NK-92 treated with Interleukin-12 subunit alpha and Interleukin-12 subunit beta, amount 100 ng/mL, for 24 hours (cell line): ENCODE measurements at places on chromosomes 5 and 9.

DNA sequence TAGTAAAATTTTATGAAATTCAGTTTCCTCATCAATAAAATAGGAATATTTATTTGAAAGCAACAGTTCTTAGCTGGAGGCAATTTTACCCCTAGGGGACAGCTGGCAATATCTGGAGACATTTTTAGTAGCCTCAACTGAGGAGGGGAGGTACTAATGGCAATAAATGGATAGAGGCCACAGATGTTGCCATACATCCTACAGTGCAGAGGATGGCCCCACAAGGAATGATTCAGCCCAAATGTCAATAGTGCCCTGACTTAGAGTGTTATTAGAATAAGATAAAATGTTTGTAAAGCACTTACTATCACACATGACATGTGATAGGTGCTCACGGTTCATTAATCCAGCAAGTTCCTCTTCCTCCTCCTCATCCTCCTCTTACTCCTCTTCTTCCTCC is 293.6 kb downstream of the KCTD16 start:
- DNase-seq, result no peak

DNA sequence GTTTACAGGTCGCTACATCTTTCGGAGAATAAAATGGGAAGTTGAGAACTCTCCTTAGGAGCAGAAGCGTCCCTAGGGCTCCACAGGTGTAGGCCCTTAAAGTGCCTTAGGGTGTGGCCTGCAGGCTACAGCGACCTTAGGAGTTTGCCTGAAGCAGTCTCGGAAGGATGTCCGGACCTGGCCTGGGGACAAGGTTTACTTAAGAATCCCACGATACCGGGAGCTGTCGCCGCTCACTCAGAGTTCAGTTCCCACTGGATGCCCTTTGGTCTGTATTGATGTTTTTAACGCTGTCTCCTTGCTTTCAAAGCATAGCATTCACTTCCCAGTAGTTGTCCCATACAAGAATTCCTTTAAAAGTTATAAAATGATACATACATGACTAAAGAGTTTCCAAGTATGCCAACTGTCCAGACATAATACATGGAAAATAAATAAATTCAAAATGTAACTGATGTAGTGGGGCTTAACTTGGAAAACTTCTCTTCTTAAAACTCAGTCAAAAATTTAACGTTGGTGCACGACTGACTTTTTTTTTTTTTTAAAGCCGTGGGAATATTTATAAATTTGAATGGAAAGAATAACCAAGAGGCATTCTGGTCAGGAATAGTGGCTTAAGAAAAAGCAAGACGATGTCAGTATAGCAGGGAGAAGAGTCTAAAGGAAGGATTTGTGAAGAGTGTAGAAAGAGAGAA is 848 bp downstream of the RAD50 start:
- peak; percentile 40 for DNase-seq

GRCh38 chr5:124416627-124417026 is 329.8 kb downstream of the ZNF608 start:
- no peak for DNase-seq

- DNase-seq, result no peak
These were observed 134.5 kb upstream of the SMIM23 start for GRCh38 chr5:171651102-171651501.

DNA sequence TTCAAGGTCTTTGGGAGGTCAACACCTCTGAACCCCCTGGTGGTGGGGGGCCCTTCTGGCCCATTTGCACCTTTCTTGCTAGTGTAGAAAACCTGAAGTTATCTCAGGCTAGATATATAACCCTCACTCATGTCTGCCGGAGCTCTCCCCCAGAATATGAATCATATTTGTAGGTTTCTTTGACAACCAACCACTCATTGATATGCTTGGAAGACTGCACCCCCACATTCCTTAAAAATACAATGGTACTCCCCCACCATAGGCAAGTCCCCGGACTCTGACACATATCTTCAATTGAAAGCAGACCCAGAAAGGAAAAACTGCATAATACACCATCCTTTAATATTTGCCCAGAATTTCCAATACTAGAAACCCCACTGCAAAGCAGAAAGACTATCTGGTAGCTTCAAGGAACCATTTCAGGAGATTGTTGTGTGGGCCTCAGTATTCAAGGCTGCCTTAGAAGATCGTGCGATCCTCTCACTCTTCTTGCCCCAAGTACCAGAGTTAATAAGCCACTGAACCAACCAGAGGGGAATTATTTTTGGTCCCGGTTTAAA is 978 bp upstream of the UBE2B start:
- no peak for DNase-seq

- DNase-seq, result no peak
These were observed 405.2 kb downstream of the ZNF608 start for GRCh38 chr5:124341066-124341858.

DNA sequence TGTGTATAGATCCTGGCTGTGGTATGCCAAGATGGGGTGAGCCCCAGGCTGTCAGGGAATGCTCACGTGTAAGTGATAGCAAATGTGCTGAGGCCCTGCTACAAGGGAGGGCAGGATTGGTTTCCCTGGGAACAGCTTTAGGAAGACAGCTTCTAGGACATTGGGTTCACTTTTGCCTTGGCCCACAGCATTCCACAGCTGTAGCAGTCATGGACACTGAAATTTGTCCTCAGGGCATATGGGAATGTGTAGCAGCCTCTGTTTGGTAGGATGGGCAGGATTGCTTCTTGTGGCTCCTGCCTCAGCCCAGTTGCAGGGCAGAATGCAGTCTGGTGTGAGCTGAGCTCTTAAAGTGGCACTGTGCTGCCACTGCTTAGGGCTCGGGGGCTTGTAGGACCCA is 1061.7 kb upstream of the WWC1 start:
- no peak for DNase-seq

DNA sequence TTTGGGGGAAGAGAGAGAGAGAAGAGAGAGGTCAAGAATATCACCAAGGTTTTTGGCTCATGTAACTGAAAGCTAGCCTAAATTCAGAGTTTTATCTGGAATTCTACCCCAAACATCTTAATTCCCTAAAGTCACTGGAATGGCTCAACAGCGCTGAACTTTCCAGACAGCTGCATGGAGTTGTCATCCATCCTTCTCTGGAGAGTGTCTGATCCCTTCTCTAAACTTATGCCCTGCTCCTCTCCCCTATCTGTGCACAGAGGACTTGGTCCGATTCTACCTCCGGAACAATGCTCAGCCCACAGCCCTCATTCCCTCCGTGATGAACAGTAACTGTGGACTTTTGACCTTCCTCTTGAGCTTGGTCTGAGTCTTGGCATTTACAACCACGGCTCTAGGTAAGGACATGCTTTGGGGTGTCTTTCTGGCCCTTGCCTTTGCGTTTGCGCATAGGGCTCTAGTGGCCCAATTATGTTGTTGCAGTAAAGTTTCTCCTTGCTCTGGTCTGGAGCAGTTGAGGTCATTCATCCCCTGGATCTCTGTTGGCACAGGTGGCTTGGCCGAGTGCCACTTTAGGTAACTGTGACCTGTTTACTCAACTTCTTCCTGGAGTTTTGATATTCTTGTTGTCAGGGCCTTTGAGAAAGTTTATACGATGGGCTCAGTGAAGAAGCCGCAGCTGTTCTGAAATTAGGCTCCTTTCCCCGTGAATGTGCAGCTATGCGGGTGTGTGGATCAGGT is 18.3 kb upstream of the CD180 start:
- no peak for DNase-seq

DNA sequence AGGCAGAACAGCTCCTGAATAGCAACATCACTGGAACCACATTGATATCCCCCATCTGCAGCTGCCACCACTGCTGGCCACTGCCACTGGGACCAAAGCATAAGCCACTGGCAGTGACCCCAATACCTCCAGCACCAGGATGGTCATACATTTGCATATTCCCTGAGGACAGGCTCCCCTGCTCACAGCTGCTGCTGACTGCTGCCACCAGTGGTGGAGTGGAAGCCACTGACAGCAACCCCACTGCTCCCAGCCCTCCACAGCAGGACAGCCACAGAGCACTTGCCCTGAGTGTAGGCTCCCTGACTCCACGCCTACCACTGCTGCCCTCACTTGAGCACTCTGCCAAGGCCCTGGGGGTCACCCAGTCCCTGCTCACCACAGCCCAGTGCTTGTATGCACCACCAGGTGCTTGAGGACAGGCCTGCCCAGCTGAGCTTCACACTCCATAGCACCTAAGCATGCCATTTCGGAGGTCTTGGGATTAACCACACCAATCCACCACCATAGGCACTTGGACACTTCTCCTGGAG is 327.4 kb upstream of the RPS23 start:
- DNase-seq, result no peak

DNA sequence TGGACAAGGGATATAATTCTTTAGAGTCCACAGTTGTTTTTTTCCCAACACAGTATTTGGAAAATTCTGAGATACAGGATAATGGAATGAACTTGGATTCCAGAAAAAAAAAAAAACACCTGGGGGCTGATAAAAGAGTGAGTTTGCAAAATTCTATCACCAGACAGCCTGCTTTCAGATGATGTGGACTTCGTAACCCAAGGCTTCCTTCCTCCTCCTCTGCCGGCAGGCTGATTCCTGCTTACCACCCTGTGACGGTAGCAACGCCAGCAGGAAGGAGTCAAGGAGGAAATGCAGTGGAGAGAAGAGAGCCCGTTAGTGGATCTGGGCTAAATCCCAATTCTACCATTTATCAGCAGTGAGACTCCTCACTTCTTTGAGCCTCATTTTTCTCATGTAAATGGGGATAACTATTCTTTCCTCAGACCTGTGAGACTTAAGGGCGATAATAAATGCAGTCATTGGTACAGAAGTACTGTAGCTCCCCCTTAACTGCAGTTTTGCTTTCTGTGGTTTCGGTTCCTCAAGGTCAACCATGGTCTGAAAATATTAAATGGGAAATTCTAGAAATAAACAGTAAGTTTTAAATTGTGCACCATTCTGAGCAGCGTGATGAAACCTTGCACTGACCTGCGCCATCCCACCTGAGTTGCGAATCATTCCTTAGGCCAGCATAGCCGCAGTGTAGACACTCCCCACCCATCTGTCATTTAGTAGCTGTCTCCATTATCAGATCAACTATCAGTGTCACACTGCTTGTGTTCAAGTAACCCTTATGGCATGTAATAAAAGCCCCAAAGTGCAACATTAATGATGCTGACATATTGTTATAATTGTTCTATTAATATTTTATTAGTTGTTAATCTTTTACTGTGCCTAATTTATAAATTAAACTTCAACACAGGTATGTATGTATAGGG is 71.4 kb downstream of the DCP2 start:
- no peak for DNase-seq

- no peak for DNase-seq
These were observed 70.7 kb upstream of the SHISAL2B start for GRCh38 chr5:64619609-64620008.

GRCh38 chr9:134526584-134527477 is 114.8 kb upstream of the COL5A1 start:
- DNase-seq, result no peak

- no peak for DNase-seq
These were observed 3.3 kb downstream of the LARP1 start for GRCh38 chr5:154758493-154758892.

- no peak for DNase-seq
These were observed 34.0 kb downstream of the SCGB3A1 start for GRCh38 chr5:180557217-180557809.

- DNase-seq, result no peak
These were observed 67.0 kb upstream of the EIF4EBP3 start for GRCh38 chr5:140480310-140481014.

DNA sequence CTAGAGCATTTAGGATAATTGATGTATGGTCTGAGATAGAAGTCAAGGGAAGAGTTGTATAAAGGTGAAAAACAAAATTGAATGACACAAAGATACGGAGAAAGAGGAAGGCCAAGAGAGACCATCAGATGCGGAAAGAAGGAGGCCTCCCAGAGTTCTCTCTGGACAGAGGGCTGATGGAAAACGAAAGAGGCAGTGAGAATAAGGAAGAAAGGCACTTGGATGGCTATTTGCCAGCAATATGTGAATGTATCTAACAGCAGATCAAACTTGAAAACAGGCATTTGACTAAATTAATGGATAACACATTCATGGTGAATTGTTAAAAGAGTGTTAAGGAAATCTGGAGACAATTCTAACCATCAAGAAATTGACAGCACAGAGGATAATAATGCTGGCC is 2.4 kb upstream of the DOCK8 start:
- no peak for DNase-seq

DNA sequence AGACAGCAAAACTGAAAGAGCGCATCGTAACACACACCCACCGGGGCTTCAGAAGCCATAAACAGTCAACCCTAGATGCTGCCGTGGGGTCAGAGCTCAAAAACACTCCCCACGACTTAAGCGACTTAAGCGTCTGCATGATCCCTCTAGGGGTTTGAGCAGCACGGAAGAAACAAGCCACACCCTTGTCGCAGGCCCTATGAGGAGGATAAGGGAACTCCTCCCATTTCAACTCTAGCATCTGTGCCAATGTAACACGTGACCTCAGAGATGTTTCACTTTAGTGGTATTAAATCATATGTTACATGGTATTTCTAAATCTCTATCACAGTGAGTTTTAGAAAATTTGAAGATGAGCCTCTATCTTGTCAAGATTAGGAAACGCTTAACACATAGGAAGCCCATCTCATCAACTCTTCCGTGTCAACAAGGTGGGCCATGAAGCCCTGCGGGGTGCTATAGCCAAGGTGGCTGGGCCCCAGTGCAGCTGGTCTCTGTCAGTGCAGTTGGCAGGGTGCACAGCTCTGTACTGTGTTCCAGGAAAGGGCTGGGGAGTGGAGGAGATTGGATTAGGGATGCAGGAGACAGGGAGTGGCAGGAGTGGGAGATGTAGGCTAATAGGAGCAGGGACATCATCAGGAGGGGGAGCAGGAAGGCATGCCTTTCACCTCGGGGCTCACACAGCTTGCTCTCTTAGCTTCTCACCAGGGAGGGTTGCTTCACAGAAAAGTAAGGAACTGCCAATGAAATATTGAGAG is 33.1 kb downstream of the ZCCHC9 start:
- DNase-seq, result no peak

DNA sequence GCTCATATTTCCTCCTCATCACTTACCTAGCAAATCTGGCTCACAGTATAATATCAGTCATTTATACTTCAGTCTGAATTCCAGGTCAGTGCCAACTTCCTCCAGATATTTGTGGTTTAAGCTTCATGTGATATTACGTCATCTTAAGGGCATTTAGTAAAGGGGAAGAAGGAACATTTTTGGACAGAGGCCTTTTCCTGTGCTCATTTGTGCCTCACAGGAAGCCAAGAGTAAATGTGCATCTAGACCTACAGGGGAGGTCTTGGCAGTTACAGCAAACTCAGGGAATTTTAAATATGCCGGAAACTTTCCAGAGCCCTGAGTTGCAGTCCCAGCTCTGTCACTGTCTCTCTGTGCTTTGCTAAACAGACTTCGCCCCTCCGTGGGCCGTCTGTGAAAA is 12.3 kb upstream of the KCNIP1 start:
- no peak for DNase-seq

DNA sequence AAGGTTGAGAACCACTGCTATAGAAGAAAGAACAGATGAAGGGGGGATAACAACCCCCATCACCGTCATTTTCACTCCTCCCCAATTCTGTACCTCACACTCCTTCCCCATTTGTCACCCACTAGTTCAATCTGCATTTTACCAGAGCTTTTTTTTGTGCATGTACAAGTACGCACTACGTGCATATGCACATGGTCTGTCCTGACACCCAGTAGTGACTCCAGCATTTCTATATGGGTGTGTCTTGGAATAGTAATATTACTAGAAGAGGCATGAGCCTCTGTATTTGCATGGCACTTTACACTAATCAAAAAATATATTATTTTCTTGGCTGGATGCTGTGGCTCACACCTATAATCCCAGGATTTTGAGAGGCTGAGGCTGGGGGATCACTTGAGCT is 38.7 kb downstream of the NIM1K start:
- DNase-seq, result no peak

GRCh38 chr5:127957183-127957582 is 126.4 kb upstream of the SLC12A2 start:
- DNase-seq, result no peak

GRCh38 chr5:168869615-168870227 is 290.6 kb upstream of the PANK3 start:
- no peak for DNase-seq
